Spinal cord (tissue), 10 donors: ENCODE measurements at places on chromosomes 13 and 19.
A peak's percentile ranks its signal among the peaks of the same experiment; 100 is the strongest.

DNA sequence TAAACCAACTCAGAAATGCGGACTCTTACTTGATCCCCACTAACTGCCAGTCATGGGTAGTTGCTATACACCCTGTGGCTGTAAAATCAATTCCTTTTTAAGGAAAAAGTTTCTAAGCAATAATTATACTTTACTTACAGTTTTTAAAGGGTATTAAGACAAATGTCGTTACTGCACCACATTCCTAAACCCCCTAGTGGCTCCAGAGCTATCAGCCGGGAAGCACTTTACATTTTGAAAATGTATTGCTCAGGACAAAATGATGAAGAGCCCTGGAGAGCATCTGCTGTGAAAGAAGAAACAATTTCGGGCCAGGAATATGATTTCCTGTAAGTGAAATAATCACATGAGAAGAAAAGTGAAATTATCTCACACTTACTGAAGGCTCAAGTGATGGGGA lies 36.7 kb downstream of the DCLK1 start:
- no peak for DNase-seq

DNA sequence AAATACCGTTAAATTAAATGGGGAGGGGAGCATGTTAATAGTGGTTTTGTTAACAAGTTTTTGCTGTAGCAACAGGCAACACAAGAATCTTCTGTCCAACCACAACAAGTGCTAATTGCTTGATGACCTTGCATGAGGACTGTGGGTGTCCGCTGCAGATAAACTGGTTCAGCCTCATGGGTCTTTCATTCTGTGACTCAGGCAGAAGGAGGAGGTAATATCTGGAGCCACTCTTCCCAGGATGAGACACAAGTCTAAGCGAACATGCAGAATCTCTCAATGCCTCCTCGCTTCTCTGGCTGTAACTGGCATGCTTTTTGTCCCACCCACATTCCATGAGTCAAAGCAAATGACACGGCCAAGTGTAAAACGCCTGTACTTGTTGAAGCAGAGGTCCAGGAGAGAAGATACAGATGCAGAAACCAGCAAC lies 56.6 kb upstream of the MYO16 start:
- DNase-seq, result no peak

GRCh38 chr19:41403181-41403970 lies 5.8 kb downstream of the BCKDHA start:
- DNase-seq, result no peak

DNA sequence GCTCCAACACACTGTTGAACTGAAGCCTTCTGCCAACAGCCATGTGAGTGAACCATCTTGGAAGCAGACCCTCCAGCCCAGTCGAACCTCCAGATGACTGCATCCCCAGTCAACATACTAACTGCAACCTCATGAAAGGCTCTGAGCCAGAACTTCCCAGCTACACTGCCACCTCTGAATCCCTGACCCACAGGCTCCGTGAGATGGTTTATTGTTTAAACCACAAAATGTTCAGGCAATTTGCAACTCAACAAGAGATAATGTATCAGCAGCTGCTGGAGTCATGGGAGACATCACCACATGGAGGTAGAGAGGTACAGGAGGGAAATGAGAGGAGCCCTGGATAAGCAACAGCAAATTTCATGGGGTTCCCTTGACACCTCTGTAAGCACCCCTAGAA lies 266.4 kb upstream of the NBEA start:
- DNase-seq, result no peak

GRCh38 chr19:8441725-8442544 lies 2.8 kb upstream of the HNRNPM start:
- no peak for DNase-seq

- no peak for DNase-seq
These were observed 2.6 kb upstream of the LGALS4 start for GRCh38 chr19:38815059-38816001.

- no peak for DNase-seq
These were observed 15.7 kb downstream of the NOSIP start for GRCh38 chr19:49564616-49565045.

DNA sequence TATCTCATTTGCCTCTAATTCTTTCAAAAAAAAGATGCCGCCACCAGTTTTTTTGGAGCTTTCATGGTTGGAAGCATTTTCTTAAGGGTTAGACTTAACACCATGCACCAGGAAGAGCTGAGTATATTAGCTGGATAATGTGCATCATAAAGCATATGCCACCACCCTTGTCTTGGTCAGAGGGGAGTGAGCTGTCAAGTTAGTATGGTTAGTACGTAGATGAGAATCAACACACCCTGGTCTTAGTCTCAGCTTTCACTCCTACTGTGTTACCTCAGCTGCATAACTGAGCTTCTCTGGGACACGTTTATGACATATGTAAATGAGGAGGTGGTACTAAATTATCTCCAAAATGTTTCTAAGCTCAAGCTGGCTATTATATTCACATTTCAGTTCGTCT lies 415.6 kb downstream of the DCT start:
- no peak for DNase-seq

- peak; percentile 46 for DNase-seq
These were observed 22.5 kb downstream of the IQCN start for GRCh38 chr19:18251587-18252369.

GRCh38 chr13:79496188-79496587 lies 15.2 kb downstream of the NDFIP2 start:
- no peak for DNase-seq

DNA sequence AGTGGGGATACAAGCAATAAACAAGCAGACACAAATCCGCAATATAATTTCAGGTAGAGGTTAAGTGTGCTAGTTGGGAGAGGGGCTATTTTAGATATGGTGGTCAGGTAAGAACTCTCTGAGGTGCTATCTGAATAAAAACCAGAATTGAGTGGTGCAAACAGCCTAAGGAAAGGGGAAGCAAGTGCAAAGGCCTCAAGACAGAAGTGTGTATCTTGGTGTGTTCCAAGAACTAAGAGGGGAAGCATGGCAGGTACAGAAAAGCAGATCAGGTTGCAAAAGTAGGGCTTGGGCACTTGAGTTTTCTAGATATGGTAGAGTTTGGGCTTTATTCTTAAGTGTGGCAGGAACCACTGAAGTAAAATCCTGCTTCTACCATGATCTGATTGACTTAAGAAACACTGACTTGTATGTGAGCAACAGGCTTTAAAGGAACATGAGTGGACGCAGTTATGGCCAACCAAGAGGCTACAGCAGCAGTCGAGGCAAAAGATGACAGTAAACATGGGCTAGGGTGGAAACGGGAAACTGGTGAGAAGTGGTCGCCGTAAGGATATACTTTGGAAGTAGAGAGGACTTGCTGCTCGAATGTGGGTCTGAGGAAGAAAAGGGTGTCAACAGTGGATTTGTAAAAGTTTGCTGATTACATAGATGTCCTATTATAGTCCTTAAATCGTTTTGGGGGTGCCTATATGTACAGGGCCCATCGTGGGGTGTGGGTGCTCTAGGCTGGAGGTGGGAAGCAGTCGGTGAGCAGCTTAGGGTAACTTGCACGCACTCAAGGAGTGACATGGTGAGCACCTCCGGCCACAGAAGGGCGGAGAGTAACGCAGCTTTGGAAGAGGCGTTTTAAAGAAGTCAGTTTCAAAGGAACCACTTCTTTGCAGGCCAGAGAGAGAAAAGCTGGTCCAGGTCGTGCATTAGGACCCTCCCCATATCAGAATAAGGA lies 677 bp downstream of the TGDS start:
- DNase-seq, result no peak

GRCh38 chr19:39557811-39558623 lies 18.1 kb upstream of the EID2 start:
- no peak for DNase-seq

DNA sequence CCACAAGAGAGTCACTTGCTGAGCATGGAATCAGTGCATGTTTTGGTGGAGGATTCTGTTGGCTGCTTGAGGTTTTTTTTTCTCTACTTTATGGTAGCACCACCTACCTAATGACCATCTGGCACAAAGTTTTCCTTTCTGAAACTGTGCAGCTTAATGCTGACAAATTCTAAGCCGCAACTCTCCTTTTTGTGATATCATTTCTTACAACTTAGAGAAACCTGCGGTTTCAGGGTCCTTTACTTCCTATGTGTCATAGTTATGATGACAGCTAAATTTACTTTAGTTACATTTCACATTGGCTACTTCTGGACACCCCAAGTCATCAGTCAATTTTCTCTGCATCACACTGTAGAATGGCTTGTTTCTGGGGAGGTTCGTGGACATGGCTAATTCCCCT lies 115.4 kb upstream of the TMTC4 start:
- no peak for DNase-seq

GRCh38 chr19:47363758-47364531 lies 14.8 kb downstream of the DHX34 start:
- no peak for DNase-seq

GRCh38 chr13:63307228-63307627 lies 1891.6 kb upstream of the PCDH20 start:
- no peak for DNase-seq

DNA sequence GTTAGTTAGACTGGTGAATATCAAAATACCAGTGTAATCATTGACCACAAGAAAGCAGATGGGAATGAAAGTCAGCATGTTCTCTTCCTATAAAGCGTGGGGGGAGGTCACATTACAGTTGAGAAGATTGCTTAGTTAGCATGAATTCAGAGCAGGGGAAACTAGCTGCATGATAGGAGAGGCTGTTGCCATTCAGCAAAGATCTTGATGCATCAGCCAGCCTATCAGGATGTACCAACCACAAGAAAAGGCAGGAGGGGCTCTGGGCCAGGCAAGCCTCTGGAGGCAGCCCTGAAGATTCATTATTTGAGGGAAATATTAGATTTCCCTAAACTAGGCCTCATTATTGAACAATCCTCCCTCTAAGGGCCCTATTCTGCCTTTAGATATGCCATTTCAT lies 5.0 kb upstream of the MTMR6 start:
- DNase-seq, result no peak

GRCh38 chr13:113394339-113394640 lies 30.4 kb upstream of the GRTP1 start:
- DNase-seq, result no peak

DNA sequence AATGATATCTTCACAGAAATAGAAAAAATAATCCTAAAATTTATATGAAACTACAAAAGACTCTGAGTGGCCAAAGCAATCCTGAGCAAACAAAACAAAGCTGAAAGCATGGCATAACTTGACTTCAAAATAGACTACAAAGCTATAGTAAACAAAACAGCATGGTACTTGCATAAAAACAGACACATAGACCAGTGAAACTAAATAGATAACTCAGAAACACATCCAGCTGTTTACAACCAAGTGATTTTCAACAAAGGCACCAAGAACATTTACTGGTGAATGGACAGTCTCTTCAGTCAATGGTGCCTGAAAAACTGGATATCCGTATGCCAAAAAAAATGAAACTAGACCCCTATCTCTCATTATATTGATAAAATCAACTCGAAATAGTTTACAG lies 25.2 kb downstream of the SCGB2B2 start:
- no peak for DNase-seq

GRCh38 chr13:99994638-99995020 lies 13.0 kb downstream of the ZIC2 start:
- DNase-seq, result no peak
